ENCODE measurements at places on chromosomes 2 and 18.
A peak's percentile ranks its signal among the peaks of the same experiment; 100 is the strongest.

DNA sequence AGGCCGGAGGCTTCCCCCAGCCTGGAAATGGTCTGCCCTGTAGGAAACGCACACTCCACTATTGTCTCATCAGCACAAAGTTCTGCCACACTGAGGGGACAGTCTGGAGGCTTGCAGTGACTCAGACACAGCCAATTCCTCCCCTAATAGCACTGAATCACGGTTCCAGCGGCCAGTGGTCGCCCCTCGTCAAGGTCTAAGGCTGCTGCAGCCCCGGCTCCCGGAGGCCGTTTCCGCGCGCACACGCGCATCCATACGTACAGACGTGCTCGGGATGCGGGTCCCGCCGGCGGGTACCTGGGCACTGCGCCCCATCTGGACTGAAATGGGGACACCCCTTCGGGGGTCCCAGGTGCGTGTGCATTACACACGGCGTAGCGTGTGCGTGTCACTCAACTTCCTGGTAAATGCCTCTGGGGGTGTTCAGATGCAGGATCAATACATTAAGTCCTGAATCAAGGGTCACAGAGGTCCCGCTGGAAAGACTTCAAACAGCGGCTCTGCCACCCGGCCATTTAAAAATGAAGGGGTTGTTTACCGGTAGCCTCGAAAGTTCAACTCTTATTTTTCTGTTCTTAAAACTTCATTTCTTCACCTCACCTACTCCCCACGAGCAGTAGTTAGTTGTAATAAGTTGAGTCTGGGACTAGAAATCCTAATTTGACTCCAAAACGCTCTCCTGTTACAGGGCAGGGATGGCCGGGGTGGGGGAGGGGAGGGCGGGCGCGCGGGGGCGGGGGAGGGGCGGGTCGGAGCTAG, 572 bp upstream of the ZNF516 start:
- peak; percentile 31 for DNase-seq

DNA sequence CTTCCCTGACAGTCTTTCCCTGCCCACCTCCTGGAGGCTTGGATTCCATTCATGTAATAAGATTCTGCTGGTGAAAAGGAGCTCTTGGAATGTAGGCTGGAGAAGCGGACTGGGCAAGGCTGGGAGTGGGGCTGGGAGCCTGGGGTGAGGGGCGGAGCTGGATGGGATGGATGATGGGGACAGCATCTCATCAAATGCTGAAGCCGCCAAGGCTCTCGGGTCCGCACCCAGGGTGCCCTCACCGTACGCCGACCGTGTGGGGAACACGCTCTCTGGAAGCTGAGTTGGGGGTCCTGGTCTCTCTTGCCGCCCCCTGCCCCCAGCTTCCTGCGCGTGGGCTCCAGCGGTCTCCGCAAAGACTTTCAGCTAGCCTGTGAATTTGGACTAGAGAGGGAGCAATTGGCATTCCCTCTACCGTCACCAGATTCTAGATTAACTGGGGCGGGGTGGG, 9.1 kb downstream of the RAX start:
- no peak for DNase-seq

- no peak for DNase-seq
Observed at GRCh38 chr2:175009917-175010621, 4.9 kb upstream of the CHN1 start.

DNA sequence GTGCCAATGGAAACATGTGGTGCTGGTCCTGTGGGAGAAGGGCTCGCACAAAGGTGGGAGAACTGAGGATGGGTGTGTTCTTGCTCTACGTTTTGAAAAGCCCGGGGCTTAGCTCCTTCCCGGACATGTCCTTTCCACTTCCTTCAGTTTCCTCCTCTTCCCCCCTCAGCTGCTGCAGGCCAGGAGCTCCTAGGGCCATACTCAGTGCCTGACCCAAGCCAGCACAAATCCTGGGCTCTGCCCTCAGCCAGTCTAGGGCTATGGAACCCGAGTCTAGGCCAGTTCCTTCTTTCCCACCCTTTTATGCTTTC, 1.4 kb upstream of the SIX2 start:
- DNase-seq, result peak; percentile 41

GRCh38 chr2:41872646-41873045, 175.2 kb upstream of the PKDCC start:
- peak; percentile 50 for DNase-seq

GRCh38 chr2:86420913-86421312, 20.3 kb upstream of the KDM3A start:
- DNase-seq, result no peak

- no peak for DNase-seq
Observed at GRCh38 chr2:239579081-239579480, 178.3 kb upstream of the HDAC4 start.

- no peak for DNase-seq
Observed at GRCh38 chr18:78713726-78714125, 265.9 kb upstream of the SALL3 start.

GRCh38 chr2:144267239-144267638, 252.7 kb downstream of the ZEB2 start:
- DNase-seq, result no peak

GRCh38 chr2:28425464-28425835, 32.8 kb downstream of the FOSL2 start:
- no peak for DNase-seq

GRCh38 chr2:60376252-60376651, 177.2 kb downstream of the BCL11A start:
- no peak for DNase-seq

GRCh38 chr2:100178085-100178788, 35.8 kb upstream of the AFF3 start:
- DNase-seq, result peak; percentile 1

GRCh38 chr2:168726375-168726774, 76.1 kb upstream of the NOSTRIN start:
- no peak for DNase-seq

GRCh38 chr18:2933995-2934394, 78.9 kb downstream of the LPIN2 start:
- DNase-seq, result no peak

DNA sequence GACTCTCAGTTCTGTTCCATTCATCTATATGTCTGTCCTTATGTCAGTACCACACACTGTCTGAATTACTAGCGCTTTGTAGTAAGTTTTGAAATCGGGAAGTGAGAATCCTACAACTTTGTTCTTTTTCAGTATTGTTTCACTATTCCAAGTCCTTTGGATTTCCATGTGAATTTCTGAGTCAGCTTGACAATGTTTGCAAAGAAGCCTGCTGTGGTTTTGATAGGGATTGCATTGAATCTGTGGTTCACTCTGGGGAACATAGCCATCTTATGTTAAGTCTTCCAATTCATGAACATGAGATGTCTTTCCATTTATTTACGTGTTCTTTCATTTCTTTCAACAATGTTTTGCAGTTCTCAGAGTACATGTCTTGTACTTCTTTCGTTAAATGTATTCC, 15.0 kb downstream of the SLC3A1 start:
- peak; percentile 52 for DNase-seq

DNA sequence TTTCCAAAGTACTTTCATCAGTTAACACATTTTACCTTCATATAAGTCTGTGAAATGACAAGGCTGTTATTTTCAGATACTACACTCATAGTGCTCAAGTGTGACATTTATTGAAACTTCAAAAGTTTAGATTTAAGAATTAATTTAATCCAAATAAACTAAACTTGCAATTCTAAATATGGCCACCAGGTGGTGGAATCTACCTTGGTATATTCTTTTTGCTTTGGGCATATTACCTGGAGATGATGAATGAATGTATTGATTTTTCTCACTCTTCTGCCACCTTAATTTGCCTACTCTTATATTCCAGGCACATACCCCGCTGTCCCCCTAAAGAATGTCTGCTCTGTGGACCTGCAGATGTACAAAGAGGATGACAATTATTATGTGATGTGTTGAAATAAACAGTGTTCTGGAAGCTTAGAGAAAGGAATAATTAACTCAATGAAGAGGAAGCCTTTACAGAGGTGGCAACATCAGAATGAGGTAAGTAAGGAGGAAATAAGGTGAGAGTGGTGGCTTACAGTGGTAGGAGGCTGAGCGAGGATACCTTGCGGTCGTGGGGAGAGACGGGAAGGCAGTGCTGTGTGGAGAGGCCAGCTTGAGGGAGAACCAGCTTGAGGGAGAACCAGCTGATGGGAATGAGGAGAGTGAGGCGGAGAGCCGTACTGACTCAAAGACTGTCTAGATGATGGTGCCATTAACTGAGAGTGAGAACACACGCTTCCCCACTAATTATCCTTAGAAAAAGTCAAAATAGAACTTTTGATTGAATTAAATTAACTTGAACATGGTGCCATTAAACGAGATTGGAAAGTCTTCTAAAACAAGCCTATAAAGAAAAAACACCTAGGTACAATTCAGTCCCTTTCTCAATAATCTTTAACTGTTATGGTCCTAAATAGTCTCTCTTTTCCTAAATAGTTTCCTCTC, 179.5 kb downstream of the CELF4 start:
- peak; percentile 62 for DNase-seq

DNA sequence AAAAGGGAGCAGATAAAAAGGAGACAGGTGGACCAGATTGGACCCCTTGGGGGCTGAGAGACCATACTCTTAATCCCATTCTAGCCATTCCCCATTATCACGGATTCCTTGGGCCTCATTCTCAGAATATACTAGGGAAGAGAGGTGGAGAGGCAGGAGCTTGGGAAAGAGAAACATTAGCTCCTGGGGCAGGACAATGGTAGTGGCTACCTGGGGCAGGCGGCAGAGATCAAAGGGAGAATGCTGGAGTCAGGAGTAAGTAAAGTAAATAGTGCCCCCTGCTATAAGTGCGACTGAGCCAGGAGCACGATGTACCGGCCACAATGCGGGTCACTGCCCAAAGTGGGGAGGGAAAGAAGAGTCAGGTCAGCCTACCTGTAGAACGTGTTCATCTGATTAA, 20.4 kb upstream of the IHH start:
- DNase-seq, result no peak

DNA sequence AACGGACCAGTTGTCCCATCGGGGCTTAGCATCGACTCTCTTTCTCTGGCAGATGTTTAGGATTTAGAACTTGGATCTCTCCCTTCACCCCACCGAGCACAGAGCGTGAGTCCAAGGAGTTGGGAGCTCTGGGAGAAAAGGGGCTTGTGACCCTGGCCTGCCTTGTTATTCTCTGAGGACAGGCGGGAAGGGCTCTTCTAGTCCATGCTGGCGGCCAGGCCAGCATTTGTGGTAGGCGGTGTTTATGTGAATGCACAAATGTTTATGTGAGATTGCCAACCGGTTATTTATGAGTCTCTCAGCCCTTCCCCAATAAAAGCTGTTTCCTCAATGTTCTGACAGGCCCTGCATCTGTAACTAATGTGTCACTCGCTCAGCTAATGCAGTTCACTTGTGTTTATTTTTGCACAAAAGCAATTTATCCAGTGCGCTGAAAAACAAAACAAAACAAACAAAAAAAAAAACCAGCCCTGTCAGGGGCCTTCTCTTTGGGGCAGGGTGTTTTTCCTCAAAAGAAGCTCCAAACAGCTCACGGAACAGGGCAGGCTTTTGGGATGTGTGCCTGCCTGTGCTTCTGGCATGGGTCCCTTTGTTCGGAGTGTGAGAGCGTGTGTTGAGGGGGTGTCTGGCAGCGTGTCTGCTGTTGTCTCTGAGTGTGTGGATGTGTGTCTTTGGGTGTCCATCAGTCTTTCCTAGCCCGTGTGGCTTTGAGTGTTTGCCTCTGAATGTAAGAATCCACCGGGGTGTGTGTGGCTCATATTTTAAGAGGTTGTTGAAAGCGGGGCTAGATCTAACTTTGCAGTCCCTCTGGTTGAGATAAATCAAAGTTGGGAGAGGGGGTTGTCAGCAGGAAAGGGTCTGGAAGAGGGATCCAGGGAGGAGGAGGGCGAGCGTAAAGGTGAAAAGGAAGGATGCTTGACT, 52.8 kb upstream of the HAAO start:
- DNase-seq, result no peak

DNA sequence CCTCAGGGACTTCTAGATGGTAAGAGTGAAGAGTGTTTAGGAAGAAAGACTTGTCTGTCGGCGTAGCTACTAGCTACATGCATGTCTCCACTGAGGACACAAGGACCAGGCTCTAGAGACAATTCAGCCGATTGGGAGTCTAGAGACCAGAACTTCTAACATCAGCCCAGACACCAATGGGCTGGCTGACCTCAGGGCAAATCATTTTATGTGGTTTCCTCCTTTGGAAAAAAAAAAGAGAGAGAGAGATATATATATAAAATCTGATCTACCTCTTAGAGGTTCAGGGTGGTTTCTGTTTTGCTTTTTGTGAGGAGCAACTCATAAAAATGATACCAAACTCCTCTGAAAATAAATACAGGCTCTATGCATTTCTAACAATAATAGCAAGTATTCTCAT, 212.8 kb downstream of the BCL2 start:
- no peak for DNase-seq

DNA sequence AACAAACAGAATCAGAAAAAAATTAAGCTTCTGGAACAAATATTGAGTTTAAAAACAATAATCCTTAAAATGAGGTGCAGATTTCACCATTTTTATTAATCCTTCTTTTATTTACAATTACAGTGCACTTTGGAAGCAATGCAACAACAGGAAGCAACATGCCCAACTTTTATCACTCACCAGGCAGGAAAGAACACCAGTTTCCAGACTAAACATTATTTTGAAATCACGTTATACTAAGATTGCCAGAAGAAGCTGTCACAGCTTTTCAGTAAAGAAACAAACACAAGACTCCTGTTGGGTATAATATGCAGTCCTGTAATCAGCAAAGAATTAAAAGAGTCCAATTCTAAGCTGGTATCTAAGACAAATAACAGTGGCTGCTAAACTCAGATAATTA, 137.9 kb upstream of the ZC3H15 start:
- DNase-seq, result no peak

GRCh38 chr2:1627628-1628381, 116.5 kb downstream of the PXDN start:
- DNase-seq, result no peak

DNA sequence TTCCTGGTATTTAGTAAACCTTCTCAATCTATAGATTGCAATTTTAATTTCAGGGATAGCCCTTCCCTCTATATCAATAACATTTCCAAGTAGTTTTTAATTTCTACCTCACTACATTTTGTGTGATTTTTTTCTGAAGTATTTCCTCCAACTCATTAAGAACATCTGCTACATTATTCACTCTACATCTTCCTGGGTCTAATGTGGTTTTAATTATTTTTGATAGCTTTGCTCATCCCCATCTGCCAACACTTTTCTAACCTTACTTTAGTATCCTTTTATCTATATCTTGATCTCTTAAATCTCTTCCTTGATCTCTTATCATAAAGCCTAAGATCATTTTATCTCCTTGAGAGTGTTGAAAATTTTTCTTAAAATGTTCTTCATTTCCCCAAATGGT, 278.3 kb upstream of the CYP26B1 start:
- DNase-seq, result no peak

GRCh38 chr2:9712263-9712662, 81.5 kb upstream of the YWHAQ start:
- DNase-seq, result no peak
